ENCODE measurements at places on chromosomes 6 and 20.

GRCh38 chr6:46215777-46216176 is 45.0 kb upstream of the ENPP5 start:
- DNase-seq = no peak

DNA sequence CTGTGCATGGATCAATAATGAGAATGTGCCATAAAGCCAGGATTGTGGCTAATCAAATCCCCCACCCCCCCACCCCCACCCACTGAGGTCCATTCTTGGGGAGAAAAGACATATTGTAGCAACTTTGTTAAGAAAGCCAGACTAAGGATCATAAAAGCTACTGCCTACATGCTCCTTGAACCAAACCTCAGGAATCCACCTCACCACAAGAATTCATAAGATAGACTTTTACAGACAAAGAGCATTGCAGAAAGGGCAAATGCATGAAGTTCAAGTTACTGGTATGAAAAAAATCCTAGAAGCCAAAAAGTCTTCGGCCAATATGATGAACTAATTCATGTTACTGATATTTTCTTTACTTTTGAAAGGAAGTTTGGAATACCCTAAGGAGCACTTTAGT is 187.9 kb upstream of the ARID1B start:
- no peak for DNase-seq

- DNase-seq = no peak
Observed at GRCh38 chr6:9801249-9801754, 613.6 kb downstream of the TFAP2A start.

DNA sequence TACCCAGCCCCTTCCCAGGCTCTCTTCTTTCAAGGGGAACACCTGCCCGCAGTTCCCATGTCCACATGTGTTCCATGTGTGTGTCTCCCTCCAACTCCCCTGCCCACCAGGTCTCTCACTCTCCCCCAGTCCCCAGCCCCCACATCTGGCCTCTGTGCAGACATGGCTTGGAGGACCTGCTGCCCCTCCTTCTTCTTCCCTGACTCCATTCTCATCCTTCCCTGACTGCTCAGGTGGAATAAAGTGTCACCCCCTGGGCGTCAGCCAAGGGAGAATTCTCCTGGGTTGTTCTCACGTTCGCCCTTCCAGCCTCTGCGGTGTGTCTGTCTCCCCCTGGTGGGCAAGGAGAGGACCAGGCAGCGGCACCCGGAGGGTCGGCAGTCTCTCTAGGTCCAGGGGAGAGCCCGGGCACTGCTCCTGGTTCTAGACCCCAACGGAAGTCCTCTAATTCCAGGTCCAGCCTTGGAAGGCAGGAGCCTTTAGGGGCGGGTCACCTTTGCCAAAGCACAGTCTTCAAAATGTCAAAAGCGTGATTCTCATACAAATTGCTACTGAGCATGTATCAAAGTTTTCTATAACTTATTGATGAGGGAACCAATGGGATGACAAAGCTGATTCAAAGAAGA is 50.5 kb downstream of the EBF4 start:
- DNase-seq = peak; percentile 64

GRCh38 chr6:41706876-41707564 is 28.4 kb downstream of the TFEB start:
- DNase-seq = peak; percentile 45

DNA sequence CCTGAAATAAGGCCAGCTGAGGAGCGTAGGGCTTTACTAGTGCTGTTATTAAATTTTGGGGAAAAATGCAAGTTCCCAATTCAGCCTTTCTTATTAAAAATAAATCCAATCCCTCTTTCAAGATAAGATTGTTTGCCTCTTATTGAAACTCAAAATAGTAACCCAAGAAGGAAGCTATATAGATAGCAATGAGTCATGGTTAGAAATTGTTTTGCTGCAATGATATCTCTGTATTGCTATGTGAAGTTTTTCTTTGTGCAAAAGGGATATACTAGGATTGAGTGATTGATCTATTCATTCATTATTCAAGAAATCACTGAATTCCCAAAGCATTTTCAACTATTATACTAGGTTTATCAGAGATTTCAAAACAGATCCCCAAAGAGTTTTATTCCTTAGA is 93.0 kb upstream of the HDAC2 start:
- peak; percentile 6 for DNase-seq
